ENCODE measurements at places on chromosomes 4 and X.

DNA sequence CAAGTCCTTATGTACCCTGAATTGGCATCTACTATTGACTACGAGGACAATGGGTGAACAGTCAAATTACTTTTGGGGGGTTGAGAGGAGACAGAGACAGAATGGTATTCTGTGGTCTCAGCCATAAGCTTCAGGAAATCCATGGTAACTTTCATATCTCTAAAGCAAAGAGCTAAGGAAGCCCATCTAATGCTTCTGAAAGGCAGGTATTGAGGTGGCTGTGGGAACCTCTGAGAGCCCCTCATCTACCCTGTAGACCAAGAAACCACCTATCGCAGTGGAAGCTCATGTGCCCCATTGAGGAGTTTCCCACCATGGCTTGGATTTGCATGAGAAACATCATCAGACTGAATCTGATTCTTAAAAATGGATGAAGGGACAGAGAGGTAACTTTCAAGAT lies 23.1 kb upstream of the BMP2K start:
- no peak for DNase-seq

DNA sequence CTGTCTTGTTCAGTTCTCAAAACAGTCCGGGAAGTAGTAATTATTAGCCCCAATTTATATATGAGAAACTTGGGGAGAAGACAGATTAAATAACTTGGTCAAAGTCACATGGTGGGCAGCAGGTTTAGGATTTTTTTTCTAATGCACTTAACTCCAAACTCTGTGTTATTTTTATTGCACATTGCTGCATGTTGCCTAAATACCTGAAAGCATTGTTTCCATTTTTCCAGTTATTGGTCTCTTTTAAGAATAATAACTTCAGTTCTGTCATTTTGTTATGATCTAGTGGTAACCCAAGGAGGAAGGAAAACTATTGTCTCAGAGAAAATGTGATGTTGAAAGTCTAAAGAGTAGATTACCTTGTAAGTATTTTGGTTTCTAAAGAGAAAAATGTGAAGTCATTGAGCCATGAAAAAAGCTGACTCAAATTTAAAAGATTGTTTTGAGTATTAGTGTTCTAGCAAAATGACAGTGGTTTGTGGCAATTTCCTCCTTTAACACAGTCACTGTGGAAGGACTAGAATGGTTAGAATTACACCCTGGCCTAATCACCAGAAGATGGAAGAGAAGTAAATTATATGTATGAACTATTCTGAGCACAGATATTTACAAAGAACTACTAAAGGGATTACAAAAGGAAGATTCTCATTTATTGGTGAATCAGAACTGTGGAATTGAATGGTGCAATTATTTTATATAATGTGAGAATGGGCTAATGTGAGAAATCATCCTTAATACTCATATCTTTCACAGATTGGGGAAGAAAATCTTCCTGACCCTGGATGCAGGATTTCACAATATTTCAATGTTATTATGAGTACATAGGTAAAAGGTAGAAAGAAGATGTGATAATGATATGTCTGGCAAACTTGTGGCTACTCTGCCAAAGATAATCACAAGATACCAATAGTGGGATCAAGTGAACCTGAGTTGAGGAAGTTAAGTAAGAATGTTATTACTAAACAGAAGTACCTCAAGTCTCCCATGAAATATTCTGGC lies 21.7 kb upstream of the CXCL8 start:
- no peak for DNase-seq

GRCh38 chr4:5919044-5919443 lies 26.2 kb upstream of the CRMP1 start:
- no peak for DNase-seq

DNA sequence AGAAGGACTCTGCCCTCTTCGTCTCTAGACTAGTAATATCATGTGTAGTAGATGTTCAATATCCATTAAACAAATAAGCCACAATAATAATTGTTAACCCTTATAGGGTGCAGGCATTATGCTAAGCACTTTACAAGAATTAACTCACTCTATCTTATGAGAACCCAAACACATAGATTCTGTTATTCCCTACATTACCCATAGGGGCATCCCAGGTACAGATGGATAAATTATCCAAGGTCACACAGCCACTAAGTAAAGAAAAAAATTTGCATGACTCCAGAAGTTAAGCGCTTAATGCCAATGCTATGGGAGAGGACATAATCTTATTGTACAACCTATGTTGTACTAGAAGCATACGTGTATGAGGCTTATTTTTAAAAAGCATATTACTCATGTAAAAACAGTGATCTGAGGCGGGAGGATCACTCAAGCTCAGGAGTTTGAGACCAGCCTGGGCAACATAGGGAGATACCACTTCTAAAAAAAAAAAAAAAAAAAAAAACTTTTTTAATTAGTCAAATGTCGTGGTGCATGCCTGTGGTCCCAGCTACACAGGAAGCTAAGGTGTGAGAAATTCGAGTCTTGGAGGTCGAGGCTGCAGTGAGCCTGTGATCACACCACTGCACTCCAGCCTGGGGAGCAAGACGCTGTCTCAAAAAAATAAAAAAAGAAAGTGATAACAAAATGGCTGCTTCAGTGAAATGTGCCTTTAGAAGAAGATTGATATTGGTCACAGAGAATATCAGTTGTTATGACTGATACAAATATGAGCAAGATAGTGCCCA lies 13.6 kb downstream of the LDB2 start:
- no peak for DNase-seq

DNA sequence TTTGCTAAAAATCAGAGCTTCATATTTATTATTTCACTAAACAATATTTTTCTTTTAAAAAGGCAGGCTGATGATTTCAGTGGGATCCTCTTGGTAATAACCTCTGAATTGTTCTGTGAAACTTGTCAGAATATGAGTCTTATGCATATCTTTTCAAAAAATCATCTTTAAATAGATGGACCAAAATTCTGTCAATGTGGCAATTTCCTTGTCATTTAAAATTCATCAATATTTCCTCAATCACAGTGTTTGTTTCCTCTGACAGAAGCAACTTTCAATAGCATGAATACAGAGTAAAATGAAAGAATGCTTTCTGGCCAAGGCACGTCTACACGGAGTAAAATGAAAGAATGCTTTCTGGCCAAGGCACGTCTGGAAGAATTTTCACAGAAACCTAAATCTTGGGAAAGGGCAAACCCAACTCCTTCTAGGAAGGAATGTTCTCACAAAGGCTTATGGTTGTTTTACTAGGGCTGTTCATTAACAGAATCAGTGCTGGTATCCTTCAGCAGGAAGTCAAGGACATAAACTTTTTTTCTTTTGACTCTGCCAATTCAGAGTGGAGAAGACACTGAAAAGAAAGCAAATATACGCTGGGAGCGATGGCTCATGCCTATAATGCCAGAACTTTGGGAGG lies 99.0 kb upstream of the GPR34 start:
- no peak for DNase-seq

- DNase-seq: no peak
Measured at GRCh38 chr4:142549726-142550463, 296.2 kb downstream of the INPP4B start.

GRCh38 chrX:136190038-136190713 lies 42.8 kb downstream of the FHL1 start:
- DNase-seq: no peak

DNA sequence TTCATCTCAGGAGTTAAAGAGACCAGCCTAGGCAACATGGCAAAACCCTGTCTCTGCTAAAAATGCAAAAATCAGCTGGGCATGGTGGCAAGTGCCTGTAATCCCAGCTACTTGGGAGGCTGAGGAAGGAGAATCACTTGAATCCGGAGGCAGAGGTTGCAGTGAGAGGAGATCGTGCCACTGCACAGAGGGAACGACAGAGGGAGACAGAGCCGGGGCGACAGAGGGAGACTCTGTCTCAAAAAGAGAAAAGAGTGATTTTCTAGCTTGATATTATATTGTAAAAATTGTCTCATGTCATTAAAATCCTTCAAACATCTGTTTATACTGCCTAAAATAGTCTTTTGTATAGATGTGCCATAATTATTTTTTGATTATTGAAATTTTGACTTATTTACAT lies 225.4 kb upstream of the AGA start:
- no peak for DNase-seq

DNA sequence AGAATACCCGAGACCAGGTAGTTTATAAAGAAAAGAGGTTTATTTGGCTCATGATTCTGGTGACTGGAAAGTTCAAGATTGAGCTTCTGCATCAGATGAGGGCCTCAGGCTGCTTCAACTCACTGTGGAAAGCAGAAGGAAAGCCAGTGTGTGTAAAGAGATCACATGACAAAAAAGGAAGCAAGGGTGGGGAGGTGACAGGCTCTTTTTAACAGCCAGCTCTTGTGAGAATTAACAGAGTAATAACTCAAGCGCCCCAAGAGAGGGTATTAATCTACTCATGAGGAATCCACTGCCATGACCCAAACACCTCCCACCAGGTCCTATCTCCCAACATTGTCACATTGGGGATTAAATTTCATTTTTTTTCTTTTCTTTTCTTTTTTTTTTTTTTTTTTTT lies 6.3 kb upstream of the YIPF6 start:
- no peak for DNase-seq

All from stimulated activated CD8-positive, alpha-beta memory T cell treated with anti-CD3 and anti-CD28 coated beads, Interleukin-2, amount 100 ng/mL, for 1 hour (primary cell).